ENCODE measurements at places on chromosomes 6 and 20.

GRCh38 chr6:1825277-1825676 lies 215.6 kb downstream of the FOXC1 start:
- no peak for DNase-seq

GRCh38 chr6:164836486-164836885 lies 472.9 kb downstream of the C6orf118 start:
- no peak for DNase-seq

DNA sequence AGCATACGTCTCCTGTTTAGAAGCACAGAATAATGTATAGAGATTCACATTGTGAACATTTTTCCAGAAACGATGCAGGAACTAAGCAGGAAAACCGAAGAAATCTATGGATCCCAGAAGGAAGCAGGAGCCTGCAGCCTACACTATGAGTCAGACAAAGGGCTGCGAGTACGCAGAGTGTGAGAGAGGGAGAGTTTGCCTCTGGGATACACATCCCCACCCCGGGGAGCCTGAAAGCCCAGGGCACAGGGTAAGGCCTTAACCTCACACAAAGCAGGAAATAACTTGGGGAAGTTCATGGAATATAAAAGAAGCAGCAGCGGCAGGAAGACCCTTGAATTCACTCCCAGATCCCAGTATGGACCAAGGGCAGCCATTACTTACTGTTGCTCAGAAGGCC lies 842.1 kb upstream of the MANEA start:
- DNase-seq = no peak

- no peak for DNase-seq
Observed at GRCh38 chr6:40762981-40763380, 175.8 kb upstream of the LRFN2 start.

DNA sequence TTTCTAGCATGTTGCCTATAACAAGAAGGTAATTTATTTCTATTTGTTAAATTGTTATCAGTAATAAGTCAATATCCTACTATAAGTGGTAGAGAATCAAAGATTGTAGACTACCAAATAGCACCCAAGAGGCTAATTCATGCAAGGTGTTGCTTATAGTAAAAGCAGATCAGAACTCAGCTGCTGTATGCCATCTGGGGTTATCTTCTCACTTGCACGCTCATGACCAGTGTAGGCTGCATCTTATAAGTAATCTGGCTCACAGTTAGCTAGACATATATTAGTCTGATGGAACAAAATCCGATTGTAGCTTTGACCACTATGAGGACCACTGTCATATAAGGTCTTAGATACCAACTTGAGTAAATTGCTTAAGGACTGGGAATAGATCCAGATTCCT lies 17.0 kb downstream of the TOP1 start:
- no peak for DNase-seq

DNA sequence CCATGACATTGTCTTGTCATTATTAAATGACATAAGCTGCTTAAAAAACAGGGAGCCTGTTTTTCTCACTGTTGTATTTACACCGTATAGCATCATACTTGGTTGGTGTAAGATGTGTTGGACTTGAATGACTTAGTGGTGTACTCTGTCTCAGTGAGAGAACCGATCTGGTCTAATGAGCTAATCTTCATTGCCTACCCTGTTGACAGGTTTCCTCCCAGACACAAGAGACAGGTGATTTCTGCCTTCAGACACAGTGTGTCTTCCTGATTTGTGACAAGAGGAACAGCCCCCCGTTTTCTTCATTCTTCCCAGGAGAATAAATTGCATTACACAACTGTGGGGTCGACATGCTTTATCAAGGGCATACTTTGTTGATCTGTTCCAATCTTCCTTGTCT lies 137.2 kb upstream of the ID4 start:
- no peak for DNase-seq

DNA sequence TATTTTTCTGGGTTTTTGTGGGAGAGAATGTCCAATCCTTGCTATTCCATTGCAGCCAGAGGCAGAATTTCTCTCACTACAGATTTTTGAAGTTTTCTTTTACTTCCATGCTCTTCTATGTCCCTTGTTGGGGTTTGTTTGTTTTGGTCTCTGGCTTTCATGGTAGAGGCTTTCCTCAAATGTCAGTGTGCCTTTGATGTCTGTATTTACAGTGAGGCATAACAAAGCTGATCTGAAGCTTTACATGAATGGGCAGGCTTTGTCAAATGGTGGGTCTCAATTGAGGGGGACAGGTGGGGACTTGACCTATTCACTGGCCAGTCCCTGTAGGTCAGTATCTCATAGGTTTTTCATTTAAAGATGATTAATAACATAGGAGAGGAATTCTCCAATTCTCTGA lies 8.6 kb upstream of the CARMIL1 start:
- DNase-seq = no peak

- DNase-seq = no peak
Observed at GRCh38 chr6:14454473-14454775, 336.9 kb downstream of the CD83 start.

- no peak for DNase-seq
Observed at GRCh38 chr6:149320796-149321195, 3.3 kb downstream of the TAB2 start.

- DNase-seq = no peak
Observed at GRCh38 chr6:45699663-45700062, 316.0 kb downstream of the CLIC5 start.

GRCh38 chr6:47292944-47293343 lies 16.8 kb downstream of the TNFRSF21 start:
- peak; percentile 36 for DNase-seq

- no peak for DNase-seq
Observed at GRCh38 chr6:7640607-7641577, 50.9 kb downstream of the SNRNP48 start.

DNA sequence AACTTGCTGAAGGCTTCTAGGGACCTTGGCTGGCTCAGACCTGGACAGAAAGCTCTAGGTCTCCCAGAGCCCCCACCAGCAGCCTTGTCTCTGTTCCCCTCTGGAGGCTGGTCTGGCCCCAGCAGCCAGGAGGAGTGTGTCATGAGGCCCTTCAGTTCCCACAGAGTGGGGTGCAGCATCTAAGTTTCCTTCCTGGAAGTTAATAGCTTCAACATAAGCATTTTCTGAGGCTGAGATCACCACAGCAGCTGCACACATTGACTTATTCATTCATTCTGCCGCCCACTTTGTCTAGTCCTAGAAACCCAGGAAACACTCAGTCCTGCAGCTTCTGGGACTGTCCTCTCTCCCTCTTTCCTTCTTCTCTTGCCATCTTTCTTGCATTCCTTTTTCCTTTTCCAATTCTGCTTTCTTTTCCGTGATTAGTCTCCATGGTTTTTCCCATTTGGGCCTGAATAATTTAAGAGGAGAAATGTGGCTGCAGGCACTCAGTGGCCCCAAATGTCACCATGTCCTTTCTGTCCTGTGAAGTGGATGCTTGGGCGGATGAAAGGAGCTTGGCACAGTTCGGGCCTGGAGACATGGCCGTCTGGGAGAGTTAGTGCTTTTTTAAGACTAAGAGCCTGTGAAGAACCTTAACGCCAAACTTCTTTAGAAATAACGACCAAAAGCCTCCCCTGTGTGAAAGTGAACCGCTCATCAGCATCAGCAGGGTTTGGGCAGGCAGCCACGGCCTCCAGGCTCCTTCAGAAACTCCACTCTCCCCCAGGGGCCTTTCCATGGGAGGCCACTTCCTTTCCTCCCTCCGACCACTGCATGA lies 31.0 kb upstream of the PCMTD2 start:
- no peak for DNase-seq

DNA sequence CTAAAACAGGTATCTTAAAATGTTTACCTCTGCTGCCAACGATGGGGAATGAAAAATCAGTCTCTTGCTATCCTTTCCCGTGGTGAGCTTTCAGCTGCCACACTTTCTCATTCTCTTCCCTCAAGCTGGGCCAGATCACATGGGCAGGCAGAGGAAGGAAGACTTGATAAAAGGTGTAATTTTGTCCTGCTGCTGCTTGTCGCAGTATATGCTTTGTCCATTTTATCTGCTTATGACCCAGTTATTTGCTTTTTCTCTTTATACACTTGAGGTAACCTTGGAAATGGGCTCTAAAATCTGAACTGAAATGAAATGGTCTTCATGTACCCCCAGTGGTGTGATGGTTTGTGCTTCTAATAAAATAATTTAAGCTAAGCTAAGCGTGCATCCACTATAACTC lies 695.9 kb upstream of the FLRT3 start:
- DNase-seq = no peak

GRCh38 chr6:87656857-87657256 lies 45.2 kb downstream of the AKIRIN2 start:
- DNase-seq = peak; percentile 12

GRCh38 chr6:30592287-30592686 lies 21.0 kb downstream of the ABCF1 start:
- DNase-seq = no peak

DNA sequence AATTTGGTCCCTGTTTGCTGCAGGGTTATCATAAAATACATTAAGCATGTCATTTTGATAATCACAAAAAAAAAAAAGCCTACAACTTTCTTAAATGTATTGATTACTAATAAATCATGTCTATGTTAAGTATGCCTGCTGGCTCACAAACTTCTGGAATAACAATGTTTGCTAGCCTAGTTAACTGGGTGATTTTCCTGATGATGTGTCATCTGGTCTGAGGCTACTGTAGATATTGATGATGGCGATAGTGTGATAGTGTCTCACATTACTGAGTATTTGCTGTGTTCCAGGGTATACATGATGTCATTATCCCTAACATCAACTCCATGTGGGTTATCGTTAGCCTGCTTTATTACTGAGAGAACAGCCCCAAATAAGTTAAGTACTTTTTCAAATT lies 86.2 kb upstream of the VSTM2L start:
- no peak for DNase-seq

DNA sequence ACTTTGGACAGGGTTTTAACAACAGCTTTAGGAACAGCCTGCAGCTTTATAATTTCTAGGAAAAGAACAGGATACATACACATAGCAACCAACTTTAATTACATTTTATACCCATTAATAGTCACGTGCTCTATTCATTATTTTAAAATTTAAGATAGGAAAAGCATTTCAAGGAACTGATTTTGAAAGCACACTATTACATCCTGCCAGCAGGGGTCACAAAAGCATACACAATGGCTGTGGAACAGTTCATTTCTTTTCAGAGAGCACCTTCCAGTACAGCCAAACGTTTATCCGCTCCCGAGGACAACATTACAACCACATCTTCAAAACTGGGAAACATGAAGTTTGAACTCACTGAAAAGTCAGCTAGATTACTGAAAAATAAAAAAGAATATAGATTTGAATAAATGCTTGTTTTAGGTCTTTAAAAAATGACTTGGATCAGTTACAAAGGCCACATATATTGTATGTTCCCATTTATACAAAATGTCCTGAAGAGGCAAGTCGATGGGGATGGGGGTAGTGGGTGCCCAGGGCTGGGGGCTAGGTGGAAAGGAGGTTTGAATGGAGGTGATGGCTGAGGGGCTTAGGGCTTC lies 104.6 kb upstream of the EXOC2 start:
- peak; percentile 70 for DNase-seq

GRCh38 chr6:86949771-86950170 lies 12.4 kb downstream of the HTR1E start:
- DNase-seq = no peak

DNA sequence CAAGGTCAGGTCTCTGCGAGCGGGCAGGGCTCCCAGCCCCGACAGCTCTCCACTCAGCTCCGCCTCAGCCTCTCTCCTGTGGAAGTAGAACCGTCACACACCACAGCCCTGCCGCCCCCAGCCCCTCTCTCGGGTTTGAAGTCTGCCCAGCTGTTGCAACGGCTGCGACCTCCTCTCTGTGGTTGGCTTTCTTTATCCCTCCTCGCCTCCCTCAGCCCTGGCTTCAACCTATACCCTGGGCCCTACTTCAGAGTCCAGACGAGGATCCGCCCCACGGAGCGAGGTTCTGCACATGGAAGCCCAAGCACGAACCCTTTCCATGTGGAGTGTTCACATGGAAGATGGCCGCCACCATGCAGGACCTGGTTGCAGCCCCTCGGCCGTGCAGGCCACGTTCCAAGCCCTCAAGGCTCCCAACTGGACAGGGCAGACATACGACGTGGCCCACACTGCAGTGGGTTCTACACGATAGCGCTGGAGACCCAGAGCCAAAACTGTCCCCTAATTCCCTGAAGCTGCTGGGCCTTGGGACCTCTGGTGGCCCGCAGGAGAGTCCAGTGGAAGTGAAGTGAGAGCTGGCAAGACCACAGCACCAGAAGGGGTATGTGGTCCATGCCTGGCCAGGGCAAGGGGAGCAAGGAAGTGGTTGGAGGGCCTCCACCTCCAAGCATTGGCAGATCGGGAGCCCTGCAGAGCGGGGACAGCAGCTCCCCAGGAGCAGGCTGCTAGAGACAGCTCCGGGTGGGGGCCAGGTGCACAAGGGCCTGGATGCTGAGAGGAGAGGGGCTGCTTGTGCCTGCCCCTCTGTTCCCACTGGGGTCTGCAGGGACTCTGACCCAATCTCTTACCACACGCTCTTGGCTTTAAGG lies 69.8 kb downstream of the GINS1 start:
- no peak for DNase-seq

DNA sequence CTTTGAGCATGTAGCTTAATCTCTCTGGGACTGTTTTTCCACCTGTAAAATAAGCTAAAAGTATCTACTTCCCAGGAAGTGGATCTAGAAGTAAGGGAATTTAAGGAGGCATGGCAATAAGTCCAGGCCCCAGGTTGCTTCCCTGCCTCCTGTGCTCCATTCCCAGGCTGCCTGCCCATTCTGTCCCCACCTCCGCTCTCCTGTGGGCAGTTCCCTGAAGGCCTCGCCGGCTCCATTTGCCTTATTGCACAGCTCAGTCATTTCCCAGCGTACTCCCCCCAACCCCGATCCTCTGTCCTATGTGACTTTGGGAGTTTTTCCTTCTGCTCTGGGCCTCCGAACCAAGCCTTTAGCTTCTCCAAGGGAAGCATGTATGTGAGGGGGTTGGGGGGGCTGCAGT lies 4.6 kb downstream of the SLC29A1 start:
- DNase-seq = no peak

Measured in lung microvascular endothelial cell (primary cell).